M059J (cell line): ENCODE measurements at places on chromosomes 16 and 17. TPM values are rescaled to one million over a fixed set of nuclear protein-coding genes. Genes with fewer than 3 reads are reported as not detected.

ZNF771 gene
- 7.1 and 21.8 TPM in 2 replicates for total RNA-seq

ST6GALNAC1 gene
- not detected in 2 replicates for total RNA-seq

ASPA gene
- not detected in 2 replicates for total RNA-seq

CDT1 gene
- 12.8 and 44.4 TPM in 2 replicates for total RNA-seq

DNA sequence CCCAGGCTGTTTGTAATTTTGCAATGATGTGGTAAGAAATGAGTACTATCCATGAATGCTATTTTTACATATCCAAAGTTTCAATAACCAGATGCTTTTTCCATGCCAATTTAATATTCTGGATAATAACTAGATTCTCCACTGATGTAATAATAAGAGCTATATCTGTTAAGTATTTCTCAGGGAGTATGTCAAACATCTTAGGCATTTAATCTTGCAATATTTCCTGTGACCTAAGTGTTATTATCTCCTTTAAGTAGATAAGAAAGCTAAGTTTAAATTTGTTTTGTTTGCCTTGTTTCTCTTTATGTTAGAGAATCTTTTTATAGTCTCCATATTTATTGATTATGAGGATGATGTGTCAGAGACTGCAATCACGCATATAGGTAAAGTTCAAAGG, 32.3 kb upstream of the HS3ST3A1 start:
- DNase-seq: no peak

GRCh38 chr17:82298538-82299421, 18.6 kb downstream of the CD7 start:
- DNase-seq: no peak

DNA sequence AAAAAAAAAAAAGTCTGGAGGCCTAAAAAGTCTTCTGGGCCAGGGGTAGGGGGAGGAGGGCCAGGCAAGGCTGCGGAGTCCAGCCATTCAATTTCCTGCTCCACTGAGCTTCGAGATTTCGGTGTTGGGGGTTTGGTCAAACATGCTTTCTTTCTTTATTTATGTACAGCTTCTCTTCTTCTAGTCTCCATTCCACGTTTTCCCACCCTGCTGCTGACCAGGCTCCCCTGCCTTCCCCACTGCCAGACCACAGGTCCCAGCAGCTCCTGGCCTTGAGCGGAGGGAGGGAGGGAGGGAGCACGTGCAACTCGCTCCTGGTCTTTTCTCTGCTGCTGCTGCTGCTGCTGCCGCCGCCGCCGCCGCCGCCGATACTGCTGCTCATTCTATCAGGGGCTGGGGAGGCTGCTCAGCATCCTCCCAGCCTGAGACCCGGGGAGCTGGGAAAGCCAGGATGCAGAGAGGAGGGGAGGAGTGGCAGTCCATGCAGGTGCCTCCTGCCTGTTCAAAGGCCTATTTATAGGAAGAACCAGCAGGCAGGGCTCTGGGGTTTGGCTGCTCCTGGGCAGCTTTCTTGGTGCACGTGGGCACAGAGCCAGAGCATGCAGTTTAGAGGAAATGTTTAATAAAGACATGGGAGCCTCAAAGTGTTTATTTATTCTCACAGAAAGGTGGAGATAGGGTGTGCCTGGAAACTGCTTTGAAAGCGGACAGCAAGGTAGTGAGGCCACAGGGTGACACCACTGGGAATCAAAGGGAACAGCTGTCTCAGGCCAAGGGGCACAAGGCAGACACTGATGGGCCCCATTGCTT, 23.4 kb upstream of the ZFHX3 start:
- DNase-seq: peak; percentile 55

DNA sequence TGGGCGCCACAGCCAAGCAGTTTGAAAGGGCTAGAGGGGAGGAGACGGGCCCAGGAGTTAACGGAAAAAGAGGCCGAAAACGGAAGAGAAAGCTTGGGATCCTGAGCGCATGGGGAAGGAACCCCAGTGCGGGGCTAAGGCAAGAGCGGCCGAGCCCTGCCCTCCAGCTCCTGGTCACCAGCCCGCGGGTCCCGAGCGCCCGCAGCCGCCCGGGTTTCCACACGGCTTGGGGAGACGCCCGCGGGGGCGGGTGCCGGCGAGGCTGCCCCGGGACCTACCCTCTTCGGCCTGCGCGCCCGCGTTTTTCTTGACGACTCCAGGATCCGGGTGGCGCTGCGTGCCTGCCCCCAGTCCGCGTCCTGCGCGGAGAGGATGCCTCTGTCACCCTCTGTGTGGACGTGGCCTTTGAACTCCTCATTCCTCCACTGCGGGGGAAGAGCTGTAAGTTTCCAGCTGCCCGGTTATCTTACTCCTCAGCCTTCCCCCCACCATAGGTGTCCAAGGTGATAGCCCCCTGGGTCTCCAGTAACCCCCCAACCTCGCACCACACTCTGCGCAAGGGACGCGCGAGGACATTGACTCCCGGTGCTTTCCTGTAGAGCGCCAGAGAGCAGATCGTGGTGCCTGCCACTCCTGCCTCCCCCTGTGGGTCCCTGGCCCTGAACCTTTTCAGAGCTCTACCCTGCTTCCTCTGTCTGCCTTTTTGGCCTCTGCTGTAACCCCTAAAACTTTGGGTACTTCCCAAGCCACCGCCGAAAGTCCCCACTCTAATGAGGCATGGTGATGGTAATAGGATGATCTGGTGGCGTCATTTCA, 1.7 kb upstream of the CDH11 start:
- DNase-seq: peak; percentile 43

- DNase-seq: peak; percentile 7
Measured at GRCh38 chr16:17155485-17155884, 315.3 kb downstream of the XYLT1 start.

- DNase-seq: no peak
Measured at GRCh38 chr17:67746704-67747571, 29.2 kb downstream of the NOL11 start.

DNA sequence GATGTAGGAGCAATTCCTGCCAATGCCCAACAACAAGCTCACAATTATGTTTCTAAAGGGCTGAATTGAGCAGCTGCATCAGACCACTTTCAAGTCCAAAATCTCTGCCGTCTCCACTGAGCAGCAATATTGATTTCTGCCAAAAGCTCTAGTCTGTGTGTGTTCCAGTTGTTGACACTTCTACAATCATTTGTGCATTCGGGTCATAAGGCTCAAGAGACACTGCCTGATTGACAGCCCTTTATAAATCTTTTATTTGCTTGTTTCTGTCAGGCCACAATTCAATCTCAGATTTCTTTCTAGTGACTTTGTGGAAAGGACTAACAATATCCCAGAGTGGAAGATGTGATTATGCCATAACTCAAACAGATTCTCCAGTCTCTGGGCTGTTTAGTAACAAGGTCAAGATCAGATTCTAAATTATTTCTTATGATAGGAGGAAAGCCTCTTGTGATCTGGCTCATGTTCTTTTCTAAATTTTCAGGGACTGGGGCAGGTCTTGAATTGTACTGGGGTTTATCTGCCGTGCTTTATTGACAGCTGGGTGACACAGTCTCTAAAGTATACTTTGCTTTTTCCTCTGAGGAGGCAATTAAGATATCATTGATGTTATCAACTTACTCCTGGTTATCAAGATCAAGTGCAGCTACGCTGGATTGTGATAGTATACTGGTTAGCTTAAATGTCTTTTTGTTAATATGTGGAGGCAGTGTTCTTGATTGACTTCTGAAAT, 377.1 kb downstream of the CNTNAP4 start:
- no peak for DNase-seq
